ENCODE measurements at places on chromosomes 4 and X. TPM values are rescaled to one million over a fixed set of nuclear protein-coding genes. Genes with fewer than 3 reads are reported as not detected.

RIBC1 gene
- total RNA-seq: 2.3 TPM

- DNase-seq: no peak
These were observed 336.9 kb downstream of the ZNF674 start for GRCh38 chrX:46208225-46208854.

DNA sequence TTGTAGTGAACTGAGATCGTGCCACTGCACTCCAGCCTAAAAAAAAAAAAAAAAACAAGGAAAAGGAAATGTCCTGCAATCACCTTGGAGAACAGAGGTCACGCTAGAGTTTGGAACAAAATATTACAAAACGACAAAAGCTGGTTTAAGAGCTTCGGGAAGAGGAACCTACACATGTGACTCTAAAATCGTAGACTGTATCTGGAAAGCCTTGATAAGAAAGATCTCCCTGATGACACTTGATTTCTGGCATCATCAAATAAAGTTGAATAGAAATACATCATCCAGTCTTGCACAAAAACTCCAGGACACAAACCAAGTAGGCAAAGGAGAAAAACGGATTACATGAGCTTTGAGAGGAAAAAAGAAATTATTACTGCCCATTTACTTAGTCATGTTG lies 31.1 kb upstream of the DOCK11 start:
- DNase-seq: no peak

GRCh38 chr4:3522651-3523050 lies 9.6 kb downstream of the LRPAP1 start:
- no peak for DNase-seq
